ENCODE measurements at places on chromosomes 6 and 20.

GRCh38 chr6:89082486-89082891 is 1.9 kb downstream of the PNRC1 start:
- DNase-seq: peak; percentile 9

GRCh38 chr20:43450841-43451799 is 6.6 kb upstream of the SRSF6 start:
- no peak for DNase-seq

- peak; percentile 32 for DNase-seq
These were observed 304.6 kb upstream of the AGPAT4 start for GRCh38 chr6:161578478-161578877.

DNA sequence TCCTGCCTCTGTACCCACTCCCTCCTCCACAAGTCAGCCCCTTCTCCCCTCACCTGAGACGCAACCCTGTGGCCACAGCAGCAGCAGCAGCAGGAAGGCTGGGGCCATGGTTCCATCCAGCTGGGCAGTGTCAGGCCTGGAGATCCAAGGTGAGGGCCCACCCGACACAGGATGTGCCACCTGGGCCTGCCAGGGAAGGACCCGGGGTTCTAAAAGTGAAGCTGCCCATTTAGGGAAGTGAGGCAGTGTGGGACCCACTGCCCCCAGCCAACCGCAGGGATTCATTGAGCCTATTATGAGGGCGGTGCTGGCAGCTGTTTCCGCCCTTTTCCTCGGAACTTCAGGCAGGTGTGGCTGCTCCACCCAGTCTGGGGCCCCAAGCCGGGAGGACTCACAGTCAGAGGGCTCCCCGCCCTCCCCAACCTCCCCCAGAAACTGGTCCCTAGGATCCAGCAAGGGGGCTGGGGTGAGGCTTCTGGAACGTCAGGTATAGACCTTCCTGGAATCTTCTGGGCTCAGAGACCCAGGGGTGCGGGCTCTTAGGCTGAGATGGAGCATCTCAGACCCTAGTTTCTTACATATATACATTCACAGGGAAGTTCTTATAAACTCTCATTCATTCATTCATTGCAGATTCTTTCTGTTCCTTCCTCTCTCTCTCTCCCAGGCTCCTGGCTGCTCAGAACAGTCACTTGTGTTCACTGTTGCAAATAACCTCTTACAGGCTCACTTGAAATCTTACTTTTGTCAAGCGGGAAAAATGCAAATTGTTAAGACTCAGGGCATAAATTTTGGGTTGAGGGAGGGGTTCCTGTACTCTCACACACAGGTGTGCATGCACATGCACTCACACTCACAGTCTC is at the start of gene TREML2:
Gene TREML2, minus strand, starts transcription at position 249 of the 863 bp plus-strand sequence. Its CDS starts 141 bp downstream, at position 108.
- no peak for DNase-seq

DNA sequence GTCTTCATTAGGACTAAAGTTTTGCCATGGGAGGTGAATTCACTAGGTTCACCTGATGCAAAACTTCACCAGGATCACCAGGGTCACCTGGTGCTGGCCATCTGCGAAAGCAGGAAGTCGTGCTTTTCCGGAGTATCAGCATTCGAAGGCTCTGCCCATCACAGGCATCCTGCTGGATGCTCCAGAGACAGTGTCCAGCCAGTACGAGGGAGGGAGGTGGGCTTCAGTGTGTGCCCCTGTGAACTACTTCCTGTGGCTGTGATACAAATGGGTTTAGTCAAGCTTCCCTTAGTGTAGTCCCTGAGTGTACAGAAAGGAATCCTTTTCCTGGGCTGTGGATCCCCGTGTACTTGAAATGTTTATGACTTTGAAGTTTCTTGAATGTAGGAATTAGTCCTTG is 3.4 kb upstream of the RPS6KA2 start:
- DNase-seq: no peak

GRCh38 chr20:40687384-40688128 is 1.5 kb downstream of the MAFB start:
- DNase-seq: peak; percentile 22

GRCh38 chr20:23637282-23638221 is at the start of gene CST3:
TSS of gene CST3 (minus strand) at chr20:23637955. CDS start at chr20:23637862, 93 bp downstream.
- peak; percentile 87 for DNase-seq

GRCh38 chr6:10723567-10723881 is 654 bp downstream of the TMEM14C start:
- DNase-seq: no peak

GRCh38 chr20:61461461-61461860 is 209.4 kb downstream of the CDH4 start:
- no peak for DNase-seq

- DNase-seq: no peak
These were observed 65.2 kb downstream of the RIN2 start for GRCh38 chr20:19823216-19823615.

DNA sequence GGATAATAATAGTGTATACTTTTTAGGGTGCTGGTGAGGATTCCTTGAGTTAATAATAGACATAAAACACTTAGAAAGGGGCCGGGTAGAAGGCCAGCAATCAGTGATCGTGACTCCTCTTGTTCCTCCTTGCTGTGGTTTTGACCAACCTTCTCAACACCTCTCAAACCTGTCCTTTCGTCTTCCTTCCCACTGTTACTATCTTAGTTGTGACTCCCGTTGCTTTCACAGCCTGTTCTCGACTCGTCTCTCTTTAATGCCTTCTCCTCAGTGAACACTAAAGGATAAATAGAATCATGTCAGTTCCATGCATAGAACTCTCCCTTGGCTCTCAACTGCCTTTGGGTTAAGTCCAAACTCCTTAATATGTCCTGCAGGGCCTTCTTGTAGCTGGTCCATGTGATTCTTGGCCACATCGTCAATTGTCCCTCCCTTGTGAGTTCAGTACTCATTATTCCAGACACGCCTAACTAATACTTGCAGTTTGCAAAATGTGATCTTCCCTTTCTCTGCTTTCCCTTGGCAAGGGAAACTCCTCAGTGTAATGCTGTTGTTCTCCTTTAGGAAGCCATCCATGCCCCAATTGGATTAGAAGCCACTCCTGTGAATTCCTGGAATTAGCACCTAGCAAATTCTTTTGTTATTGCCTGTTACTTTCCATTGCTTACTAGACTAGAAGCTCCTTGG is 164.9 kb downstream of the UTRN start:
- DNase-seq: no peak

DNA sequence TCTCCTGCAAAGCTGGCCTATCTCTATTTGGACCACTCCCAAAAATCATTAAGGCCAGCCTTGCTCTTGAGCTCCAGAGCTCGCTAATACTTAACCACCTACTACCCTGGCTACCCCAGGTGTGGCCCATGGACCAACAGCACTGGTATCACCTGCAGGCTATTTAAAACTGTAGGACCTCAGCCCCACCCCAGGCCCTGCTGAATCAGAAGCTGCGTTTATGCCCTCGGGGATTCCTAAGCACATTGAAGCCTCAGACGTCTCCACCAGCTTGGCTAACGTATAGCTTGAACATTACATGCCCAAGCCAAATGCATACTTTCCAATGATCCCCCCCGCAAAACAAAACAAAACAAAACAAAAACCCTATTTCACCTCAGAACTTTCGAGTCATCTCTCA is 19.7 kb upstream of the SPAG4 start:
- DNase-seq: no peak

DNA sequence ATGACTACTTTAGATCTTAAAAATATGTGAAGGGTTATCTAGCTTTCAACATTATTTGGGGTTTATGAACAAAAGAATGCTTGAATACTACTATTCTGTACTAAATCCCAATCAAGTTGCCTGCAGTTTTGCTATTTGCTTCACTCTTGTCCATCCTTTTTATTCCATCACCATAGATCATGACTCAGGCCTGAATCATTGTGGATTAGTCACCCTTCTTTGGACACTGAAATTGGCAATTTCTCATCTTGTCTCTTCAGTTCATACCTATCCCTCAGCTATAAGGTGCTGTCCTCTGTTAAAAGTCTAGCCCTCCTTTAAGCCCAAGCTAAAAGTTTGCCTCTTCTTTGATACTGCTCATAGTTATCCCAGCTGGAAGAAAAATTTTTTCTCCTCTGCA is 199.1 kb downstream of the CENPW start:
- peak; percentile 18 for DNase-seq

- no peak for DNase-seq
These were observed 72.4 kb upstream of the TNFAIP3 start for GRCh38 chr6:137794516-137795201.

- DNase-seq: no peak
These were observed 18.4 kb downstream of the NT5E start for GRCh38 chr6:85468326-85468725.

DNA sequence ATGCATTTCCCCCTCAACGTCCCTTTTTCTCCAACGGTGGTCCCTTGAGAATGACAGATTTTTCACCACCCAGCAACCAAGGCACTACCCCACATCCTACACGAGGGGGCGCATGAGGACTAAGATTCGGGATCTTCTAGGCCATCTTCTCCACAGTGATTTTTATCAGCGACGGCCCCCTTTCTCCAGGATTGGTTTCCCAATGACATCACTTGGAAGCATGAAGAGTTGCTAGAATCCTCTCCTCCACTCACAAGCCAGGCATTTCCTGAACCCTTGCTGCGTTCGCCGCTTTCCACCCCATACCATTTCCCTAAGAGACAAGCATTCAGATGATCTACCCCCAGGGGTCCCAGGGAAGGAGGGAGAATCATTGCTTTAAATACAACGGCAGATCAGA is 252.0 kb downstream of the HIVEP2 start:
- DNase-seq: peak; percentile 91

- DNase-seq: no peak
These were observed 565.9 kb upstream of the RNF217 start for GRCh38 chr6:124396361-124396760.

GRCh38 chr6:33189625-33190448 is 2.4 kb downstream of the COL11A2 start:
- DNase-seq: no peak

GRCh38 chr6:88454658-88455057 is 288.5 kb upstream of the CNR1 start:
- DNase-seq: no peak

DNA sequence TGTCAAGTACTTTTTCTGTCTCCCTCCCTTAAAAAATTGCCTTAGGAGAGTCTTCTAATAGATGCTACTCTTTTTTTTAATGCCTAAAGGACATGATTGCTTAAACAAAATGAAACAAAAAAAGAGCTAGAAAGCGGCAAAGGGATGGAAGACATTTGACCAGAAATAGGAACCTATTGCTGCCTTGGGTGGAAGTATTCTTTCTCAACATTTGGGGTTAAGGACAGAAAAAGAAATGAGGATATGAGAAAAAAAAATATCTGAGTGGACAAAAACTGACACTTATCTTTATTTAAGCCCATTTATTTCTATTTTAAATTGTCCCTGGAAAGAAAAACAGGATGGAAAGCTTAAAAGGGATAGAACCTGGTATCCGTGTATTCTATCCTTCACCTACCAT is 664.9 kb upstream of the CITED2 start:
- no peak for DNase-seq

GRCh38 chr6:27505209-27506027 is 32.5 kb upstream of the ZNF184 start:
- DNase-seq: peak; percentile 92

DNA sequence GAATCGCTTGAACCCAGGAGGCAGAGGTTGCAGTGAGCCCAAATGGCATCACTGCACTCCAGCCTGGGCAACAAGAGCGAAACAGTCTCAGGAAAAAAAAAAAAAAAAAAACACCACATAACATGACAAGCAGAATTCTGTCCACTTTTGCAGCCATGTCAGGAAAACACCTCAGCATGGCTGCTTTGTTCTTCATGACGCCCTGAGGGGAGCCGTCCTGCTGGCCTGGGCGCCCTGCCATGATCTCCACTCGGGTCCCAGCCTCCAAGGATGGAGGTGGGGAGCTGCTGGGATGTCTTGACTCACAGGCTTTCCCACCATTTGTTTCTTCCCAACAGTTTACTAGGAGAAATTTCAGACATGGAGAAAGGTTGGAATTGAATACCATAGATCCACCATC is 42.2 kb downstream of the SNX9 start:
- peak; percentile 48 for DNase-seq

DNA sequence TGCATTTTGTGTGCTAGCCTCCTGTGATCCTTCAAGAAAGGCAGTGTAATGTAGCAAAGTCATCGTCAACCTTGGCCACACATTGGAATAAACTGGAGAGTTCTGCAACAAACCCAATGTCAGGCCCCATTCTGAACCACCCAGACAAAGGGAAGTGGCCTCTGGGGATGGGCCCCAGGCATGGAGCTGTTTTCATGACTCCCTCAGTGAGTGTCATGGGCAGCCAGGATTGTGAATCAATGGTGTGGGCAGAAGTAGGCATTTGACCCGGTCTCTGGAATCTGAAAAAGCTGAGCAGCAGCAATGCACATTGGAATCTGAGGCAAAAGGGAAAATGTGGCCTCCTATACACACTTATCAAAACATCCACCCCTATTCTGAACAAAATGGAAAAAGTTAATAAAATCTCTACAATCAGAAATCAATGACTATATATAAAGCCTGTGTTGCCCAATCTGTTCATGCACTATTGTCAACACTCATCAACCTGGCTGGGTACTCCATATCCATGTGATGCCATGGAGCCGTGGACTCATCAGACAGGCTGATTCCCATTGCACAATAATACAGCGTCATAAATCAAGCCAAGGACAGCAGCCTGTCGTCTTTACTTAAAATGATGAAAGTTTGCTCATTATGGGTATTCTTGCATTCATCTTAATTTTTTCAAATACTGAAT is 134.9 kb upstream of the STMND1 start:
- DNase-seq: no peak

DNA sequence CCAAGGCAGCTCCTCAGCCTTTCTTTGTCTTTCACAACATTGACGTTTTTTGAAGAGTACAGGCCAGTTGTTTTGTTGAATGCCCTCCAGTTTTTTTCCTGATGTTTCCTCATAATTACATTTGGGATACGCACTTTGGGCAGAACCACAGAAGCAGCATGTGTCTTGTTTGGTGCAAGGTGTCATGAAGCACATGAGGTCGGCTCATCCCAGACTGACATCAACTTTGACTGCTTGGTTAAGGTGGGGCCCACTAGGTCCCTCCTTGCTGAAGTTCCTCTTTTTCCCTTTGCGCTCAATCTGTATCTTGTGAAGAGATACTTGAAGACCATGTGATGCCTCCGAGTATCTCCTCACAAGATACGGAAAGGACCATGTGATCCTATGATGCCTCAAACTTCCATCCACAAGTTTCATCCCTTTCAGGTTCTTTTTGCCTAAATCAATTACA is 10.5 kb downstream of the SNAI1 start:
- DNase-seq: no peak

GRCh38 chr20:13061381-13061780 is 52.6 kb downstream of the SPTLC3 start:
- DNase-seq: no peak

GRCh38 chr20:51757226-51757625 is 11.0 kb downstream of the ATP9A start:
- no peak for DNase-seq
